ENCODE measurements at places on chromosomes 5 and 9.

- DNase-seq, result no peak
Observed at GRCh38 chr9:73133022-73133651, 18.5 kb upstream of the ANXA1 start.

- DNase-seq, result no peak
Observed at GRCh38 chr5:178415353-178415752, 174.8 kb downstream of the COL23A1 start.

GRCh38 chr5:57094753-57095683 is 78.8 kb upstream of the GPBP1 start:
- no peak for DNase-seq

DNA sequence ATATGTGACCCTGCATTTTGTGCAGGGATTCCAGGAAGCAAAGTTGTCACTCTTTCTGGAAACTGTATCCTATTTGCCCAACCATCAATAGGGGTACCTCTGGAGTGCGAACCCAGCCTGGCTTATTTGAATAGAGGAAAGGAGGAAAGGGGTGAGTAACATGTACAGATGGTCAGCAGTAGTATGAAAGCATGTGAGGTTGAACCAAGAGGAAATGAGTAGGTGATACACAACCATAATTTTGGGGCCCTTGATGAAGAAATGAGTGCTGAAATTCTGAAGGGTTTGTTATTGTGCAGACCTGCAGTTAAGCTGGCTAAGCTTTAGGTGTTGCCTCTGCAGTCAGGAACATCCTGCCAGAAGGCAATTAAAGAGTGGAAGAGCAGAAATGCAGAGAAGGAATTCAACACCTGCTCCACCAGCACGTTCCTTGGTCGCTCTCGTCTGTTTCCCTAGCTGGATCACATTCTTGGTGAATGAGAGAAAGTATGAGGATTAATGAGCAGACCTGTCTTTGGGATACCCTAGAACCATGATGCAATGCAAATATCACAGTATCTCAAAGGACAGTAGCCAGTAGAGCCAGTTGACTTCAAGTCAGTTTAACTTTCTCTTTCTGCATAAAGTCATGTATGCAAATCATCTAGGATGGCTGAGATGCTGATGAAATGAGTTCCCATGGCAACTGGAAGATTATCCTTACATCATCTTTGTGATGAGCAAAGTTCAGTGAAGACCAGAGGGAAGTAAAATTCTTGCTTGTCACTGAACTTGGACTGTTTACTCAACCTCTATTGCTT is 13.2 kb upstream of the IL12B start:
- DNase-seq, result peak; percentile 92

GRCh38 chr9:20048985-20049384 is 260.1 kb upstream of the SLC24A2 start:
- DNase-seq, result no peak

DNA sequence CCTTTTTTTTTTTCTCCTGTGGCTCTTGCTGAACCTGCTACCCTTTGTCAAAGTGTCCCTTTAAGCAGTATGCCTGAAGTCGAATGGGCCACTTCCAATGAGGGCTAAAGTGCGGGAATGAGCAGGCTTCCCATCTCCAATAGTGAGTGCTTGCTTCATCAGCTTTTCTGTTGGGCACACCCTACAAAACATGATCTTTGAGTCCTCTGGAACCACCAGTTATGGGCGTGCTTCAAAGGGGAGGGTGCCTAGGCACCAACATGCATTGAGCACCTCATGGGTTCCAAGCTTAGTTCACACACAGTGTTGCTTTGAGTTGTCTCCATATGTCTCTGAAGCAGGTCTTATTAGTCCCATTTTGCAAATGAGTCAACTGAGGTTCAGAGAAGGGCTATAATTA is 132.8 kb upstream of the CPEB4 start:
- no peak for DNase-seq

- no peak for DNase-seq
Observed at GRCh38 chr5:39024884-39025283, 49.3 kb downstream of the RICTOR start.

DNA sequence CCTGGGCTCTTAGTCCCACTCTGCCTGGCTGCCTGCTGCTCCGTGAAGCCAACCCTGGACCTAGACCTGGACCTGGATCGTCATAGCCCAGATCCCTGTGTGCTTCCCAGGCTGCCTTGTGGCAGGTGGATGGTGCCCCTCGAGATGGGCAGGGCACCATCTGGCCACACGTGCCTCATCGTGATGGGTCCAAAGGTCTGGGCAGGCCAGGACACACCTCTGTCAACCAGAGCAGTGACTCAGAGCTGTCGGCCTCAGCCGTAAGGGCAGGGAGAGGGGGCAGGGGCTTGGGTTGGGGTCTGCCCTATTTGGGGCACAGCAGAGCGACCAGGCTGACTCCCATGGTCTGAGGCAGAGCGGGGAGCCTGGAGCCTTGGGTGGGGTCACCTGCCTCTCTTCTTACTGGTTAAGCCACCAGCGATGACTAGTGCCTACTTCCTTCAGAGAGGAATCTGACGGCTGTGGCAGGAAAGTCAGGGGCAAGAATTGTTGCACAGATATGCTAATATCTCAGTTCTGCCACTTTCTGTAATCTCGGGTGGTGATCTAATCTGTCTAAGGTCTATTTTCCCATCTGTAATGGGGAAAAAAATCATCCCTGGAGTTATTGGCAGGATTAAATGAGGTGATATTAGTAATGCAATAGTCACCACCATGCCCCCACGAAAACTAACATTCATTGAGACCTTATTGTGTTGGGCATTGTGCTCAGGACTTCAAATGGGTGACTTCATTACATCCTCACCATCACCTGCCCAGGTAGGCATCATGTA is 3.2 kb upstream of the CDHR2 start:
- no peak for DNase-seq

- DNase-seq, result peak; percentile 34
Observed at GRCh38 chr5:80070338-80071056, 35.3 kb downstream of the THBS4 start.

- DNase-seq, result no peak
Observed at GRCh38 chr9:127421057-127421456, 3.1 kb upstream of the ZNF79 start.

DNA sequence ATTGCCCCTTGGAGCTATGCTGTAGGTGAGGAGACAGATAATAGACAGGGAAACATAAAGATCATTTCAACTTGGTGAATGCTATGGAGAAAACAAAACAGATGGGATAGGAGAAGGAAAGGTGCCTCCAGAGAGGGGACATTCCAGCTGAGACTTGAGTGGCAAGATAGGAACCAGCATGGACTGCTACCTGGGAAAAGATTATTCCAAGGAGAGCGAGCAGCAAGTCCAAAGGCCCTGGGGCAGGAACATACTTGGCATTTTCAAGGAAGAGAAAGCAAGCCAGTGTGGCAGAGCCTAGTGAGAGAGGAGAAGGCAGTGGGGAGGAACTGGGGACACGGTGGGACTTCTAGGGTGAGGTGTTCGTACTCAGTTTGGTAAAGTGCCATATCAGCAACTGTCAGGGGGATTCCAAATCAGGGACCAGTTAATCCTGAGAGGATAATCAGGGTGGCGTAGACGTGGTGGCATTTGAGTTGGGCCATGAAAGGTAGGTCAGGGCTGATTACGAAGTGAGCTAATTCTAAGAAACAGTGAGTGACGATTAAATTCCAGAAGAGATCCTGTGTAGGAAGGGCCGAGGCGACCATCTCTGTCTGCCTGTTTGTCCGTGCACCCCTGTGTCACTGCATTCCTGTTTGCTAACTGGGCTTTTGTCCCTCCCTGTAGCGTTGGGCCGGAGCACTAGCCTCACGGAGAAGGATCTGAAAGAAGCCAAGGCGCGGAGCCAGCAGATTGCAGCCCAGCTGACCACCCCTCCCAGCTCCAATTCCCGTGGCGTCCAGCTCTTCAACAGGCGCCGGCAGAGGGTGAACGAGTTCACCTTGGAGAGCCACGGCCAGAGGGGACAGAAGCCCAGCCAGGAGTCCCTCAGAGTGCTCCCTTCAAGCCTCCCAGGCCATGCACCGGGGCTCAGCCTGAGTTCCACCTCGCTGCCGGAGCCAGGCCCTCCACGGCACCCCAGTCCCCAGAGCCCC is 7.1 kb downstream of the SYNPO start:
- DNase-seq, result no peak

DNA sequence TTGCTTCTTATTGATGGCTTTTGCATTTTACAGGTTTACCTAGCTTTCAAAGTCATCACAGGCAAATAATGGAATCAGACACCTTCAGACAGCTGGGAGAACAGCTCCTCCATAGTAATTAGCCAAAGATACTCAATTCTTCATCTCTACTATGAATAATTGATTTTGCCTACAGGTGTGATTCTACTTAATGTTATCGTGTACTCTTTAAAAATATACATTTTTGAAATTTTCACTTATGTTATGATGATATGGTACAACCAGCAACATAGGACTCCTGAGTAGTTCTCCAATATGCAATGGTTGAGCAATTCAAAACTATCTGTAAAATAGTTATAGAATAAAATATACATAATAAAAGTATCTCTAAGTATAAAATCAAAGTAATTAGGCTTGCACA is at the start of gene TAS2R1:
Gene TAS2R1, minus strand, starts transcription at position 101 of the 400 bp plus-strand sequence. CDS start 319 bp downstream, outside the sequence.
- DNase-seq, result no peak

GRCh38 chr9:131522257-131523085 is 8.6 kb downstream of the UCK1 start:
- no peak for DNase-seq

DNA sequence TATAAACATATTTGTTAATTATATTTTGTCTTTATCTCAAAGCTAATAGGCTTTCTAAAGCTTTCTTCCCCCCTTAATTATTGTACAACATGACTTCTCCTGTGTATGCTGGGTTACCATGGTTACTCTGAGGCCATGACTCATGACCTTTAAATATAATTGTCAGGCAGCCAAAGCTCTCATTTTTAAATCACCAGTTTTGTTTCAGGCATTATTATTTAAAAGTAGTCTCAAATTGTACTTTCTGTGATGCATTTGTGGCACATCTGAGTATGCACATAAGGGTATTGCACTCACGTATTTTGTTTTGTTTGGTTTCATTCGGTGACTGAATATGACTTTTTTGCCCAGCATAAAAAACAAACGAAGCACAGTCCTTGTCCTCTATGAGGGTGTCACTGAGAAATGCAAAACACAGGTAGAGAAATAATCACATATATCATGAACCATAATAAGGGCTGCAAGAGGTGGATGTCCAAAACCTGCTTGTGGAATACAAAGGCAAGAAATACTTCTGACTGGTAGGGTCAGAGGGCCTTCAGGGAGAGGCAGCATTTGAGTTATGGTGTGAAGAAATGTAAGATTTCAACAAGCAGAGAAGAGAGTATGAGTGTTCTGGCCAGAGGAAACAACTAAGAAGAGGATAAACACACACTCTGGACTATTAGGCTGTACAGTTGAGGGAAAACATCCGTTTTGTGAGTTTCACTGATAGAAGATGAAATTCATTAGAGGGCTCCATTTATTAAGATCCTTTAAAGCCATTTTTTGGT is 2.1 kb downstream of the CCDC192 start:
- DNase-seq, result peak; percentile 68

- no peak for DNase-seq
Observed at GRCh38 chr9:129559506-129559881, 61.4 kb downstream of the C9orf50 start.

DNA sequence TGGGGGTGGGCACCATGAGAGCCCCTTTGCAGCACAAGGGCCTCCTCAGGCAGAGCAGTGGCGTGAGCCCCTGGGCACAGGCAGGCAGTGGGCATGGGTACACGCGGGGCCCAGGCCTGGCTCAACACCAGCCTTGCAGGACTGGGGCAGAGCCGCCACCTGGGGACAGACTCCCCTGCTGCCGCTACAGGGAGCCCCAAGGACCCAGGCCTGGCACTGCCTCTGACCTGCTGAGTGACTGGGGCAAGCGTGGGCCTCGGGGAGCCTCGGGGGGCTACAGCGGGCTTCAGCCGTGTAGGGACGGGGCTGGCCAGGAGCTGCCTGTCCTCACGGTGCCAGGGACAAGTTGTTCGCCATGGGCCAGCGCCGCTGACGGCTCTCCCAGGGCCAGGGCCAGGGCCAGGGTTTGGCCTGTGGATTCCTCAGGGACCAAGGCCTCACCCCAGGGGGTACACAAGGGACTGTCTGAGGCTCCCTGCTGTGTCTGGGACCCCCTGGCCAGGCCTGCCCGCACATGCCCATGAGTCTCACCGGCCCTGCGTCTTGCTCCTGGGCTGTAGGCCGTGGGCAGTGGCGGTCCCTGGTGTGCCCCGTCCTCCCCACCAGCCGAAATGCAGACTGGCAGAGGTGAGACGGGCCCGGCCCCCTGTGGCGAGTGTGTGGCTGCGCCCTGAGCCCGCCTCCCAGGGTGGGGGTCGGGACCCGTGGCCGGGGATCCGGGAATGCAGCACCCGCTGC is 42.5 kb downstream of the KCNT1 start:
- DNase-seq, result no peak

GRCh38 chr9:40907657-40908624 is 220.5 kb downstream of the FOXD4L6 start:
- no peak for DNase-seq

DNA sequence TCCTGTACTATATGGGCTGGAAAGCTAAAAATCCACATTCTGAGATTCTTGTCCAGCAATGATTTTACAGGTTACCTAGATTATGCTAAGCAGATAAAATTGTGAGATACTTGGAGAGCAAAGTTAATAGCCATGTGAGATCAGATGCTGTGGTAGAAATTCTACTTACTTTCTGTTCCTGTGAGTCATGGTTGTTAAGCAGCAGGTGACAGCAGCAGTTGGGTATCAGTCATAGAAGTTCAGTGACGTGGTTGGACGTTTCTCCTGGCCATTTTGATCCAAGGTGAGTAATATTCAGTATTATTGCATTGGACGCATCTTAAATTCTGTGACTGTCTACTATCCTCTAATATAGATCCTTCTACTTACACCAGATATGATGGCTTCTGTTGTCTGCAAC is 524.5 kb downstream of the TMEM38B start:
- no peak for DNase-seq

- no peak for DNase-seq
Observed at GRCh38 chr5:179177711-179178575, 117.8 kb downstream of the ZNF354C start.

DNA sequence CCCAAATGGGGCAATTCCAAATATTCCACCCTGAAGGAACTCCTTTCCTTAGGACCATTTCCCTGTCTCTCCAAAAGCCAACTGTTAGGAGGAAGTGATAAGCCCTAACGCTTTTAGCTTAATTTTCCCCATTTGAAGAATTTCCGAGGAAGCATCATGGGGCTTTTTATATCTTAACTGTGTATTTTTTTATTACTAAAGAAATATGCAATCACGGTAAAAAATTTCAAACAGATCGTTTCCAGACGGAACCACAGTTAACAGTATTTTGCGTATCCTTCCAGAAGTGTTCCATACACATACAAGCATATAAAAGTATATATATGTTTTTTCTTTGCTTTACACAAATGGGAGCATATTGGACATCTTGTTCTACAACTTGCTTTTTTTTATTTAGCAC is 133.8 kb downstream of the FGF1 start:
- DNase-seq, result no peak

GRCh38 chr5:100792781-100793180 is 110.3 kb downstream of the ST8SIA4 start:
- no peak for DNase-seq

- peak; percentile 36 for DNase-seq
Observed at GRCh38 chr5:143600396-143601075, 197.1 kb upstream of the NR3C1 start.

GRCh38 chr9:87478226-87478992 is 19.3 kb upstream of the DAPK1 start:
- peak; percentile 32 for DNase-seq
